Stimulated activated CD4-positive, alpha-beta T cell treated with anti-CD3 and anti-CD28 coated beads, Interleukin-2, amount 100 ng/mL, for 48 hours (primary cell): ENCODE measurements at places on chromosomes 1 and 21.
A peak's percentile ranks its signal among the peaks of the same experiment; 100 is the strongest.

DNA sequence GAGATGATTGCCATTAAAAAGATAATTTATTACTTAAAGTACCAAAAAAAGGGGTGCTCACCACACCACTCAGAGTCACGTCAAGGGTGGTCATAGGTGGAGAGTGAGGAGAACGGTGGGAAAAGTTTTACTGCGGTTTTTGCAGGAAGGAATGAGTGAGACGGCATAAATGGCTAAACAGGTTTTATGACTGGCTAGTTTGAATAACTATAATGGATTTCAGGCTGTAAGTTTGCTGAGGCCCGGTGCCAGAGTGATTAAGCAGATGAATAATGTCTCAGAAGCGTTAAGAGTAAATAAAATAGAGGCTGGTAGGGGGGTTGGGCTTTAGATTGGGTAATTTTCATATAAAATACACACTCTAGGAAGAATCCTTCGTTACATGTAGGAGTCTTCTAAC is 1337.8 kb downstream of the AMY1C start:
- no peak for DNase-seq

DNA sequence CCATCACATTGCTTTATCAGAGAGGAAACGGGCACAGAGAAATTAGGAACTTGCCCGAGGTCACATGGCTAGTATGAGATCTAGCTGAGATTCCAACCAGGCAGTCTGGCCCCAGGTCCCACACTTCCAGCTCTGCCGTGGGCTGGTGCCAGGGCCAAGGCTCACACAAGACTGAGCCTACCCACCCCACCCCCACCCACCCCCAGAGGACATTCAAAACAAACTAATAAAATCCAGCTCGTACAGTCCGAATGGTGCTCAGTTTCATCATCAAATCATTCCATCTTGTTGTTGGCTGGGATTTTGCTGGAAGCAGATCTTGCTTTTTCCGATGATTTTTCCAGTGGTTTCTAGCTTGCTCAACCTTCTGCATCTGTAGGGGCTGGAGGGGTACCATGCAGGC is 27.9 kb downstream of the MATN1 start:
- DNase-seq: no peak

DNA sequence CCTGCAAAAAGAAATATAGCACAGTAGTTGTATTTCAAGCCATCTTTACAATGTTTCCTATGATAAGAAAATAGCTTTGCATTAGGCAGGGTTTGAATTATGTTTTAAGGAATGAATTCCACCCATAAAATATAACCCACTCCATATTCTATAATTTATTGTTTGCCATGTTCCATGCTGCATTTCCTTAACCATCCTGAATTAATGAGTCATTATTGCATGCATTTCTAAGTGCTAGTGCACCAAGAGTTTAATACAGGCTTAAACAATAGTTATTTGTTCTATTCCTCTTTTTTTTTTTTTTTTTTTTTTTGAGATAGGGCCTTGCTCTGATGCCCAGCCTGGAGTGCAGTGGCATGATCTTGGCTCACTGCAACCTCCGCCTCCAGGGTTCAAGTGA is 45.2 kb downstream of the MIGA1 start:
- no peak for DNase-seq

- peak; percentile 79 for DNase-seq
Observed at GRCh38 chr21:31509194-31510017, 150.1 kb upstream of the SOD1 start.

GRCh38 chr1:204453141-204453772 is 41.3 kb downstream of the PIK3C2B start:
- DNase-seq: no peak

GRCh38 chr1:245220381-245220985 is 65.7 kb downstream of the KIF26B start:
- DNase-seq: no peak

DNA sequence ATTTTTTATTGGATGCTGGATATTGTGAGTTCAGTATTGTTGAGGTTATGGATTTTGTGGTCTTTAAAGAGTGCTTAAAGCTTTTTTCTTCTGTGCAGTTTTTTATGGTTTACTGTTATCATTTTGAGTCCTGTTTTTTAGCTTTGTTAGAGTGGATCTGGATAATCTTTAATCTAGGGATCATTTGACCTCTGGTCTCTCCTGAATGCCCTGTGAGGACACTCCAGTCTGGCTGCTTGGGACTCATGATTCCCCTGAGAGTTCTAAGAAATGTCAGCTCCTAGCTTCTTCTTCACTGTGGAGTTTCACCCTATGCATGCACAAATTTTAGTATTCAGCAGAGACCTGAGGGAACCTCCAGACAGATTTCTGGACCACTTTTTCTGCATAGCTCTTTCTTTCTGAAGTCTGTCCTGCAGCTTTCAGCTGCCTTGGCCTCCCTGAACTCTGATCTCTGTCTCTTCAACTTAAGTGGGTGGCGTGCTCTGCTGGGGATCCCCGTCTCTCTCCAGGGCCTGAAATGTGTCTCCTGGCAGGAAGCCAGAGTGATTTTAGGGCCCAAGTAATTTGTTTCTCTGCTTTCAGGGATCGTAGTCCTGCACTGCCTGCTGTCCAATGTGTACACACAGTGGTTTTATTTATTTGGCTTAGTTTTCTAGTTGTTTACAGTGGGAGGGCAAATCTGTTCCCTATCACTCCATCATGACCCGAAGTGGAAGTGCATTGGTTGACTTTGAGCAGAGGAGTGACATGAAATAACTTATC is 14.7 kb downstream of the PEX14 start:
- DNase-seq: no peak

GRCh38 chr21:45766501-45766900 is 123.0 kb downstream of the PCBP3 start:
- DNase-seq: no peak

DNA sequence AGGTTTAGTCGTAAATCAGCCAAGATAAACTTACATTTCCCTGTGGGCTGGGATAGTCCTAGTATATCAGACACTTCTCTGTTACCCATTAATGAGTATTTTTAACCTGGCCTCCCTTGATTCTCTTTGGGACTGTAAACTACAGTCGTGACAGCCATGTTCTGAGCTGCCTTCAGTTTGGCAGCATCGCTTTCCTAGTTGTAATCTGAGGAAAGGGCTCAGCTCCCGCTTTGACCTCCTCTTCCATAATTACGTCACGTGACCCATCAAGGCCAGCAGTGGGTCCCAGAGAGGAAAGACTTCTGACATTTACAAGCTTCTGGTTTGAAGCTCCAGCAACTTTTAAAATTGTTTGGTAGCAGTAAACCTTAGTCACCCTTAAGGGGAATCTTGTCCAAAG is 34.6 kb upstream of the MTR start:
- DNase-seq: no peak

DNA sequence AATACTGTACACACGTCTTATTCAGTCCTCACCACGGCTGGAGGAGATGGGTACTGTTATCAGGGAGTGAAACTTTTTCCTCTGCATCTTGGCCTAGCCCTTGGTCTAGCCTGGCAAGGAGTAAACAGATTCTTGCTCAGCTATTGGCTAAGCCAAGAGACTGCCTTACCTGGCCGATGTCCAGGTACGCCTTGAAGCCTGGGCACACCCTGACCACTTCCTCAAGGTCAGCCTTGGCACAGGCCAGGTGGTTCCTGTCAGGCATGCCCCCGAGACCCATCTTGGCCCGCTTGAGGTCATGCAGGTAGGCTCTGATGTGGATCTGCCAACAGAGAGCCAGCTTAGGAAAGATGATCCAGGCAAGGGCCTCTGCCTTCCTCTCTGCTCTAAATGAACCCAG is 17.8 kb upstream of the PARS2 start:
- no peak for DNase-seq

GRCh38 chr1:108862017-108862610 is 5.2 kb upstream of the AKNAD1 start:
- no peak for DNase-seq

DNA sequence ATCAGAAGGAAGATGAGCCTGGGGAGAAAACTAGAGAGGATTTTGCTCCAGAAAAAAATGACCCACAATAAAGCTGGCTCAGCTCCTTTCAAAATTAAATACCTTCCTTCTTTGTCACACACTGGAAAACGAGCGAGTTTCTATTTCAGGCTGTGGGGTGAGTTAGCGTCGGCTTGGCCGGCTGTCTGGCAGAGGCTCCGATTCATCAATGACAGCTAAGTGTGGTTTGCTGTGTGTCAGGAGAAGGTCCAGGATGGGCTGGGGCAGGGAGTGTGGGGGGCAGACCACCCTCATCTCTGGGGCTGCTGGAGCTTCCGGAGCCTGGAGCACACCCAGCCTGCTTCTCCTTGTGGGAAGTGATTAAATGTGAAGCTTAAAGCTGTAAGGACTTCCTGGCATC is 120.2 kb downstream of the ETS2 start:
- DNase-seq: no peak

GRCh38 chr1:172638885-172639831 is 19.7 kb upstream of the FASLG start:
- peak; percentile 71 for DNase-seq

DNA sequence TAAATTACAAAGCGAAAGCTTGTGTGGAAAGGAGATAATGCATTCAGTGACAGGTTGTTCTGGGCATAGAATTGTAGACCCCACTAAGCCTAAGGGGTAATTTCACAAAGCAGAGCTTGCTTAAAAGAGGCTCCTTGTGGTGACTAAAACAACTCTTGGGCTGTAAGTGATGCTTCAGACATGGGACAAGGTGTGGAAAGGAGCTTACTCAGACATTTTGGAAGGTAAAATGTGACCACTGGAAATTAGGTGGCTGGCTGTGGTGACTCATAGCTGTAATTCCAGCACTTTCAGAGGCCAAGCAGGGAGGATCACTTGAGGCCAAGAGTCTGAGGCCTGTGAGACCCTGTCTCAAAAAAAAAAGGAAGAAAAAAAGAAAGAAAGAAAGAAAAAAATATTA is 51.1 kb upstream of the LRRC8C start:
- no peak for DNase-seq

- peak; percentile 64 for DNase-seq
Observed at GRCh38 chr1:225911191-225912130, 12.6 kb downstream of the PYCR2 start.

DNA sequence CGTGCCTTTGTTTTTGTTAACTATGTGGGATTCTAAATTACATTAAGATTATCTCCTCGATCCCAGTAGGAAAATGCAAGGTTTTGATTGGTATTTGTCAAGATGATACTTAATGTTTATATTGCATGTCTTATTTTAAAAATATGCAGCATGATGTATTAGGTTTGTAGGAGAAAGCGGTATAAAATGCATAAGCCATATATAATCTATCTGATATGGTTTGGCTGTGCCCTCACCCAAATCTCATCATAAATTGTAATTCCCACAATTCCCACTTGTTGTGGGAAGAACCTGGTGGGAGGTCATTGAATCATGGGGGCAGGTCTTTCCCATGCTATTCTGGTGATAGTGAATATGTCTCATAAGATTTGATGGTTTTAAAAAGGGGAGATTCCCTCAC is 198.1 kb upstream of the NCAM2 start:
- no peak for DNase-seq

GRCh38 chr21:21921410-21922232 is 923.4 kb downstream of the NCAM2 start:
- DNase-seq: no peak

DNA sequence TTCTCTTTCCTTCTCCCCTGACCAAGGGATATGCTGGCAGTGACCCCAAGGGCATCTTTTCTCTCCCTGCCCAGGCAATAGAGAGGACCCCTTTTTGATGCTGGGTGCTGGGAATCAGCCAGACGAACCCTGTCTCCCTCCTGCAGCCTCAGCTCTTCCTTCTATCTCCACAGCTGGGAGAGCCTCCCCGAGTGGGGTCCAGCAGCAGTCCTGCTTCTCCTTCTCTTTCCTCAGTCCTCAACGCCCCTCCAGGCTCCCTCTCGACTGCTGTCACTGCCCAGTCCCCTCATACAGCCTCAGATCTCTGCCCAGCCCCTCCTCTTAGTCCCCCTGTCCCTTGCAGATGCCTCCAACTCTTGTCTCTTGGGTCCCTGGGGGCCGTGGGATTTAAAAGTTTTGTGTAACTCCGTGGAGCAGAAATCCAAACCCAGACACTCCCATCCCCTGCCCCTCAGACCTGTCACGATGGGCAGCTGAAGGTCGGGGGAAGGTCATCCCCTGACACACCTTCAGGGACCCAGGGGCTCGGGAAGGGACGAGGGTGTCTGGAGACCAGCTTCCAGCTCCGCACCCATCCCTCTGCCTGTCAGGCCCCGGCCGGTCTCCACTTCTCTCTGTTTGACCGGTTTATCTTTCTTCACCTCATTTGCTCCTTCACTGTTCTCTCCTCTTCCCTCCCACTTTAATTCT is 5.8 kb upstream of the ETV3L start:
- DNase-seq: no peak

GRCh38 chr1:1179346-1179982 is 5.8 kb downstream of the TTLL10 start:
- no peak for DNase-seq

DNA sequence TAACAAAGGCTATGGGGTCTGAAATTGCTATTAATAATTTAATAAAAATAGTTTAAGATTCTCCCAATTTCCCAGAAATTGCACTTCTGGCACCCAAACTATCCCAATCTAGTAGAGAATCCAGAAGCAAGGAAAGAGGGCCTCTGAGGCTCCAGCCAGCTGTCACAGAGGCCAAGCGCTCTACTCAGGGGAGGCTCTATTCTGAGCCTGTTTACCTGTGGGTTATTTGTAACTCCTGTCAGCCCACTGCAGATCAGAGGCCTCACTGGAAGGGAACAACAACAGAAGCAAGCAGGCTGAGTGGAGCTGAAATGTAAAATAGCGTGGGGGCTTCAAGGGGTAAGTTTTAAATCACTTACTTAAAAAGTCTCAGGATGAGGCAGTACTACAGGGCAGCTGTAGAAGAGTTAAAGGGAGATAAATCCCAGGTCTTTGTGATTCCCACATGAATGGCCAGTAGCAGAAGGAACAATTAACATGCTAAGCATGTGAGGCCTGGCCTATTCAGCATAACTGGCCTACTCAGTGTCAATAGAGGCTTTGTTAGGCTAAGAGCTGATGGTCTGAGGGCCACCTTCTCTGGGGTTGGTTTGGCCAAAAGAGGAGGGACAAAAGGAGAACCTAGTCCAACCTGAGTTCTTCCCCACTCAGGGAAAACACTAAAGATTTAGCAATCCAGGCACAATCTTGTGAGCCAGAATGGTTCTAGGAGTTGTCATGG is 12.8 kb downstream of the ZNF687 start:
- DNase-seq: no peak

DNA sequence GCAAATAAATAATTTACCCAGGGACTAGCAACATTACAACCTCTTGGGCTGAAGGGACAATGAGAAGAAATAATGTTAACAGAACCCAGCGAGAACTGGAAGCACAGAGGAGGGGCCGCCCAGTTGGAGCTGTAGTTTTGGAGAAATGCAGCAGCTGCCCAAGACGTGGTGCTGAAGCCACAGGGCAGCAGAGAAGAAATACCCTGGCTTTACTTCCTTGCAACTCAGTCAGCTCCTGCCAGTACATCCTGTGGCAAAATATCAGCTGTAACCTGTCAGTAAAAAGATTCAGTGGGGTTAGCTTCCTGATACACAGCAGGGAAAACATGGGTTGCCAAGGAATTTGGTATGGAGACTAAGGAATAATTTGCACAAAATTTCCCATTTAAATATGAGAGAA is 283.6 kb upstream of the USP25 start:
- no peak for DNase-seq

- DNase-seq: no peak
Observed at GRCh38 chr1:82299656-82300055, 498.9 kb downstream of the ADGRL2 start.
